ENCODE measurements at places on chromosomes 7 and 10.
A peak's percentile ranks its signal among the peaks of the same experiment; 100 is the strongest.

GRCh38 chr7:157904211-157904865 is 567.5 kb downstream of the DNAJB6 start:
- no peak for DNase-seq

DNA sequence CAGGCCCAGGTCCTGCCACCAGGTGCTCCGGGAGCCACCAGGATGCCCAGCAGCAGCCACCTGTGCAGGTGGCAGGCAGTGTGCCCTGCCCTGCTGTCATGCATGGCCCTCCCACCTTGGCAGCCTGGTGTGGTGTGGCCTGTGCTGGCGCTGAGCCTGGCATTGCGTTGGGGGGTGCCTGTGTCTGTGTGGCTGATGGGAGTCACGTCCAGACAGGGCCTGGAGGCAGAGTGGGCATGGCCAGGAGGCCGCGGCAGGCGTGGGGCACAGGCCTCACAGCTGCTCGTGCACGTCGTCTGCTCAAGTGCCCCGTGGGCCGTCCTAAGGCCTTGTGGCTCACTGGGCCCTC is 8.7 kb downstream of the TTYH3 start:
- no peak for DNase-seq

DNA sequence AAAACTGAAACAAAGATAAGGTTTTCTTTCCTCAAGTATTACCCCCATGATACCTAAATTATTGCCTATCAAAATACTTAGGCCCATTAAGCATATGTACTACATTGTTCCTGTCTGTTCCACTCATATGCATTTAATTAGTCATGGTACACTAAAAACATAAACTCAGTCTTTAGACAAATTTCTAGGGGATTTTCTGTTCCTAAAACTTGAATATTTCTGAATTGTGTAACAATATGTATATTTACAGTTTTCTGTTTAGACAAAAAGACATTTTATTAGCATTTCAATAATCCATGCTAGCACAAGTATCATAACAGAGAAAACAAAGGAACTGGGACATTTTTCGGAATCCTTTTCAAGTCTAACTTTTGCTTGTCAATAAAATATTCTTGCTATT is 234.2 kb downstream of the CRPPA start:
- no peak for DNase-seq

- peak; percentile 44 for DNase-seq
These were observed 85.8 kb upstream of the EGFR start for GRCh38 chr7:54932818-54933543.

DNA sequence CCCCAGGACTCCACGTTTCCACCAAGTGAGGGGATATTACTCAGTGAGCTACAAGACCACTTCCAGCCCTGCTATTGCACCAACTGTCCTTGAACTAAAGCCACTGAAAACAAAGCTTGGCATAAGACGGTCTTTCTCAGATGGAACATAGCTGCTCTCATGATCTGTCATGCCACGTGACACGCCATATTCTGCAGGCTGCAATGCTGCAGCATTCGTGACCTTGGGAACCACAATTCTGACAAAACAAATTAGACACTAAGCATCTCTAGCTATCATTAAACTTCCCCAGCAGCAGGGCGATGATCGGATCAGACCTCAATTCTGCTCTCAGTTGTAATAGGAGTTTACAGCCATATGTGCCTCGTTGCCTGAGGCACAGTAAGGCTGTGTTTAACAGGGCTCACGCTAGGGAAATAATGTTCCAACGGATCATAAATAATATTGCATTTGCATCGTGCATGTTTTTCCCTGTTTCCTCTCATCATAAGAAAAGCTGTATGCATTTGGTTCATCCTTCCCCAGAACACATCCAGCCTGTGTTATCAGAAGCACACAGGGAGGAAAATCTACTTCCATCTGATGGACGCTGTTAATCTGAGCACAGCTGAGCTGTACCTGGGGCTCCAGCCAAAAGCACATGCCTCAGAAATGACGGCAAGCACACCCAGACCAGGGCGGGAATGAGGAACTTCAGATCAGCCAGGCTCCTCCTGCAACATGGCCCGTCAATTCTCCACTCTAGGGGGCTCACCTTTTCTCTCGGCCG is 38.6 kb upstream of the CNPY1 start:
- peak; percentile 67 for DNase-seq

DNA sequence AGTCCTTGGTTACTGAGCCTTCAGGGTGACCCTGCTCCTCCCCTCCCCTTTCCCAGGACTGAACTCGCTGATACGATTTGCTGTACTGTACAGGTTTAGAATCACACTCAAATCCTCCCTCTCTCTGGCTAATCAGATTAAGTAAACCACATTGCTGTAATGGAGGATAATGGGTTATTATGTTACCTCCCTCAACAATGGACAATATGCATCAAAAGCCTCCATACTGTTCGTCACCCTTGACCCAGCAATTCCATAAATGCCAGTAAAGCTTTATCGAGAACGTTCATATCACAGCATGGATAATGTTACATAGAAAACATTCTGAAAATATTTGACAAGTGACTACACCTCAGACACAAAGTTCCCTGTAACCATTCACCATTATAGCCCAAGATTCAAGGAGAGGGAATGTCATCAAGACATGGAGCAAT is 61.7 kb downstream of the FAM107B start:
- peak; percentile 30 for DNase-seq

DNA sequence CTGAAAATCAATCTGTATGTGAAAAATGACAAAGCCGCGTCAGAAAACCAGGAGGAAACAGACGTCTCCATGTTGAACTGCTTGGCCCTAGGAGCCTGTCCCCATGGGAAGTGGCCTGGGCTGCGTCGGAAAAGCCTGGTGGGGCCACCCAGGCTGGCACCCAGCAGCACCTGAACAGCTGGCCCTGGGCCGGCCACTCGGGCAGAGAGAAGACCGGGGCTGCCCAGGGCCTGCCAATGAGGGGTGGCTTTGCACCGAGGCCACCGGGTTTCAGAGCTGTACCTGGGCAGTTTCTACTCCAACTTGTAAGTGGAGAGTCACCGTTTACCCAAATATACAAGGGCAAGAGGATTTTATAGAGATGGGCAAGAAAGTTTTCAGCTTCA is 1.1 kb upstream of the FUOM start:
- no peak for DNase-seq

GRCh38 chr7:244974-245373 is 45.0 kb upstream of the FOXL3 start:
- no peak for DNase-seq

DNA sequence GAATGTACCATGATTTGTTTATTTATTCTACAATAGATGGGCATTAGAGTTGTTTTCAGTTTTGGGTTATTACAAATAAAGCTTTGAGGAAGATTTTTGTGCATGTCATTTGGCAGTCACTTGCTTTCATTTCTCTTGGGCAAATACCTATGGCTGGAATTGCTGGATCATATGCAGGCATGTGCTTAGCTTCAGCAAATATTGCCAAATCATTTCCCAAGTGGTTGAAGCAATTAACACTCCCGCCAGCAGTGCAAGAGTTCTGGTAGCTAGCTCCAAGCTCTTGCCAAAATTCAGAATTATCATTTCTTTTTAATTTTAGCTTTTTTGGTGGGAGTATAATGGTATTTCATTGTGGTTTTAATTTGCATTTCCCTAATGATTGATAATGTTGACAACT is 32.9 kb upstream of the PCBD1 start:
- no peak for DNase-seq

DNA sequence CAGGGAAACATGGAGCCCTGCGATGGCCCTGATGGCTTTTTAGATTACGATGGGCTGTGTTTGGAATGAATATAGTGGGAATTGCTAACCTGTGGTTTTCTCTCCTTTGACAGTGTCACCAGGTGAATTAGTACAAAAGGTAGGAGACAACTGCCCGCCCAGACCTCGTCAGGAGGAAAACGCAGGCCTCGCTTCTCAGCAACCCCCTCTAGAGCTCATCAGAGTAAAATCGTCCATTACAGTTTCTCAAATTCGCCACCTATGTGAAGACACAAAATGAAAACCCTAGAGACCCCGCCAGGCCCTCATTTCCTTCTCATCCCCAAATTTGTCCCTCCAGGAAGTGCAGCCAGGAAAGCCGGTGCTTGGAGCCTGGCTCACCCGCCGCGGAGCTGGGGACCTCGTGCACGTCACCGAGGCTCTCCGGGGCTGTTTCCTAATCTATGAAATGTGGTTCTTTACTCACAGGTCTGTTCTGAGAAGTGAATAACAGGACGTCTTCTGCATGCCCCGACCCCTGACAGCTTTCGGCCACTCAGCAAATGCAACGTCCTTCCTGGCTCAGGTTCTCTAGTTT is 143.7 kb downstream of the VIPR2 start:
- DNase-seq: no peak

- DNase-seq: no peak
These were observed 19.9 kb downstream of the DOCK4 start for GRCh38 chr7:112186300-112186699.

- no peak for DNase-seq
These were observed 14.4 kb upstream of the TSGA13 start for GRCh38 chr7:130700760-130701159.

DNA sequence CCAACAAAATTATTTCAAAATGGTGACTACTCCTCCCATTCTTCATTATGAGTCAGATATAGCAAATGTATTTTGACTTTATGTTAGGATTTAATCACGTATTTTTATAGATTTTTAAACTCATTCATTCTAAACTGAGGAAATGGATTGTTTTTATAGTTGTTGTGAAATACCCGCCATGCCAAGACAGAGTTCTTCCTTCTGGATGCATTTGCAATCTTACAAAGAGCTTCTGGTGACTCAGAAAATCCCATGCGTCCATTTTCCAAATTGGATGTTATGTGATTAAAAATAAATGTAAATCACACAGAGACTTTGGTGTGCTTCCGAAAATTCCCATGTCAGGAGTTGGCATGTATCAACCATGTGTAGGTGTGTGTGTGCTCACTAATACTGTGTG is 179.3 kb downstream of the TRIL start:
- DNase-seq: peak; percentile 66

- no peak for DNase-seq
These were observed 40.2 kb downstream of the NSUN6 start for GRCh38 chr10:18611168-18611567.

DNA sequence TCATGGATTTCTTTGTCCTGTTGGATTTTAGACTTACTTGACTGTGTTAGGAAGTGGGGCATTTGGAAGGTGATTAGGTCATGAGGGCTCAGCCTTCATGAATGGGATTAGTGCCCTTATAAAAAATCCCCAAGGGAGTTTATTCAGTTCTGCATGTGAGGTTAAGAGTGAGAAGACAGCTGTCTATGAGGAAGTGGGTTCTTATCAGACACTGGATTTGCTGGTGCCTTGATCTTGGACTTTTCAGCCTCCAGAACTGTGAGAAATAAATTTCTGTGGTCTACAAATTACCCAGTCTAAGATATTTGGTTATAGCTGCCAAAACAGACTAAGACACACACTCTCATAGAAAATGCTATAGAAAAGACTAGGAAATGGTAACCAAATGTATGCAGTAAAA is 724.7 kb upstream of the FZD8 start:
- DNase-seq: no peak

GRCh38 chr7:157825325-157825724 is 488.5 kb downstream of the DNAJB6 start:
- no peak for DNase-seq

DNA sequence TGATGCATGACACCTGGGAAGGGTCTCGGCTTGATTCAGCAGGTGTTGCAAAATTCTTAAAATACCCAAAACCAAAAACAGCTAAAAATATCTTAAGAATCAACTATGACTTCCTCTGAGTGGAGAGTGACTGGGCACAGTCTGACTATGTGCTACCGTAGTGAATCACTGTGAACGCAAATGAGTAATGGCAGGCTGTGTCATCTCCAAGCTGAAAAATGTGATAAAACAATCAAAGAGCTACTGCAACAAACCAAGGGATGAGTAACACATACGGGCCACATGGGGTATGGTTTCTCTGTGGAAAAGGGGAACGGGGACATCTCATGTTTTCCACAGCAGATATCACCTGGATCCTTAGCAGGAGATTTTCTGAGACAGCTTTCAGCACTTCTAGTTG is 127.5 kb downstream of the ABCA13 start:
- peak; percentile 43 for DNase-seq

DNA sequence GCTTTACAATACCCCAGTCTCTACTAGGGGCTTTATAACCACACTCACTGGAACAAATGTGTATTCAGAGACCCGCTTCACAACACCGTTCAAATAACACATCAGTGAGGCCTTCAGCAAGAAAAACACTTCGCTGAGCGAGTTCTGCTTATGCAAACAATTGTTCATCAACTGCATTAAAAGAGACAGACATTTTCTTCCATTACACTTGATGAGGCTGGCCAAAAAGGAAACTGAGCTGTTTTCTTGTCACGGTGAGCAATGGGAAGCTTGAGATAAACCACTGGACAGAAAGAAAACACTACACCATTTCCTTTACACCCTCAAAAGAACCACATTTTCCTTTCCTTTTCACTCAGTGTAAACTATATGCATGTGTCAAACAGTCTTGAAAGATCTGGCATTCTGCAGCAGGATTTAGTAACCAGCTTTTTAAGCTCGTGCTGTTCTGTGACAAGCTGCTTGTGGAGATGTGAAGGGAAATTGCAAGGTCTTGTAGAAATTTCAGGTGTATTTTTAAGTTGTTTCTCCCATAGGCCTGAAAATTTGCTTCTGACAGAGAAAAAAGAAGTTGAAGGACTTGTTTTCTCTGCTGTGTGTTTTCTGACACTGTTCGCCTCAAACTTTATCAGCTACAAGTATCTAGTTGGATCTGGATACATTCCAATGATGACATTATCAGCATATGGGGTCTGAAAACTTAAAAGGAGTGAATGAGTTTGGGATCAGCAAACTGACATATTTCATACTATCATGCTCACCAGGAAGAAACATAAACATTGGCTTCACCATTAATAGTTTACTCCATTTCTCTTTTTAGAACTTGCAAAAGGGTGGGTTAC is 693.1 kb downstream of the PARD3 start:
- peak; percentile 79 for DNase-seq

DNA sequence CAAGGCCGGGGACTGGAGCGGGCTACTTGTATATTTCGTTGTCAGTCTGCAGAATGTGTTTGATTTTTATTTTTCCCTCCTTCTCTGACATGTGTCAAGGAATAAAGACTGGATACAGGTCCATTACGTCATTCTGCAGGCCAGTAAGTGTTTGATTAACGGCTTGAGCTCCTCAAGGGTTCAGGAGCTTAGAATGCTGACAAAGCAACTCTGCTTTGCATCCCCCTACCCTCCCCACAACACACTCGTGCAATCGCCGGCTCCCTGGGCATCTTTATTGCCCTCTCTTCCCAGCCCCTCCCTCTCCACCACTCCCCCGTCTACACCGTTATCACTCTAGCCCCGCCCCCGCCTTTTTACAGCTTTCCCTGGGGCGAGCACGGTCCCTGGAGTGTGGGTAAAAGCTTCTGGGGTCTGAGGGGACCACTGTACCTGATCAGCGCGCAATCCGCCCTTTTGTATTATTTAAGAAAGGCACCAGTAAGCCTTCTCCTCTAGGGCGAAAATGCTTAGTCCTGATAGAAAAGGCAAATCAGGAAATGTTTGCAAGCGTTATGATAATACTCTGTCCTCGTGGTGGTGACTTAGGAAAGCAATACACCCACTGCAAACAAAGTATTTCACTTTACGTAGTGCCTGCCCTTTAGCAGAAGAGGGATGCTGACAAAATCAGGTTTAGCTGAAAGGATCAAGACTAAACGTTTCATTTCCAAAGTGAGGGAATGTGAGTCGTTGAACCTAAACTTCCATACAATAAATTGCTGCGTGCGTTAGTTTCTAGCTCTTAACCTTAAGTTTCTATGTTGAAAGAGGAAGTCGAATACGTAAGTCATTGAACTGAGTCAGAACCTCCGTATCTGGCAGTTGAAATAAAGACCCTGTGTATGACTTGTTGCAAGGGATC is 1.4 kb upstream of the CREB5 start:
- DNase-seq: peak; percentile 56

GRCh38 chr10:12321641-12322040 is 27.7 kb upstream of the CAMK1D start:
- DNase-seq: no peak

GRCh38 chr10:51806079-51806835 is 106.9 kb upstream of the CSTF2T start:
- DNase-seq: no peak

All from fibroblast of the aortic adventitia (primary cell).